ENCODE measurements at places on chromosomes 4 and X.

DNA sequence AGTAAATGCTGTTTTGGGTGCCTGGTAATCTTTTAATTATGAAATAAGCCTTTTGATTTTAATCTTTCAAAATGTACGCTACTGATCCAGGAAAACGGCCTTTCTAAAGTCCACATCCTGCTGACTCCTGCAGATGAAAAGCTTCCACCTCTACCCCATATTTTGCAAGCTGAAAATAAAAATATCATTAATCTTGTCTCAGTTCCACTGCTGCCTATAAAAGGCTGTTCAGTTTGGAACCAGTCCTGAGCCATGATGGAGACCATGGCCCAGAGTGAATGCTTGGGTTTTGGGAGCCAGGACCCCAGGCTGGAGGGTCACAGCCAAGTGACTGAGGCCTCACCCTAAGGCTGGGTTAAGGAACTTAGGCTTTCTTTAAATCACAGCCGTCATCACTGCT is 110.8 kb downstream of the AFF1 start:
- no peak for DNase-seq

DNA sequence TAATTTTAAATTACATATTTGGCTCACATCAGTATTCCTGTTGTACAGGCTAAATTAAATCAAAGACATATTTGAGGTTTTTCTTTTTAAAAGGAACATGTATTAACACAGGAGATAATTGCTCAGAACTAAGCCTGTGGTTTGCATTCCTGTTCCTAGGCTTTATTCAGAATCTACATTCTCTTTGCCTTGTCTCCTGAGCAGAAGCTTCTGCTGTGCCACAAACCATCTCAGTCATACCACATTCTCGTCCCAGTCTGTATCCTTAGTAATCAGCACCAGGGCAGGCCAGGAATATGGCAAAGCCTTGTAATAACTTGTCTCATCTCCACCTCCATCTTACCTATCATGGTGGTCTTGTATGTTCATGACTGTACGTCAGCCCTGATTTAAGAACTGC is 162.8 kb downstream of the ARHGAP24 start:
- no peak for DNase-seq

DNA sequence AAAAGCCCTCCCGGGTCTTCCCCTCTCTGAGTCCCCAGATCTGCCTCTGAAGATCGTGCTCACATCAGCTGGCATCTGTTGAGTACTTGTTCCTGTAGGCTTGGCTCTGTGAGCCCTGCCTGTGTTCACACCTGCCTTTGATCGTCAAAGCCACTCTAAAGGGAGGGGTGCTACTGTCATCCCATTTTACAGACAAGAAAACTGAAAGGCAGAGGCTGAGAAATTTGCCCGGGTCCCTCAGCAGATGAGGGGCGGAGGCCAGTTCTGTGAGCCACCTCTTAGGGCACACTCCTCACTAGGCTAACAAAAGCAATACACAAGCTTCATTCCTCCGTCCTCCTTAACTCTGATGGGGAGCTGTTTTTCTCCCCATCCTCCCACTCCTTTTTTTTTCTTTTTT is 655 bp downstream of the CYTL1 start:
- DNase-seq, result no peak

DNA sequence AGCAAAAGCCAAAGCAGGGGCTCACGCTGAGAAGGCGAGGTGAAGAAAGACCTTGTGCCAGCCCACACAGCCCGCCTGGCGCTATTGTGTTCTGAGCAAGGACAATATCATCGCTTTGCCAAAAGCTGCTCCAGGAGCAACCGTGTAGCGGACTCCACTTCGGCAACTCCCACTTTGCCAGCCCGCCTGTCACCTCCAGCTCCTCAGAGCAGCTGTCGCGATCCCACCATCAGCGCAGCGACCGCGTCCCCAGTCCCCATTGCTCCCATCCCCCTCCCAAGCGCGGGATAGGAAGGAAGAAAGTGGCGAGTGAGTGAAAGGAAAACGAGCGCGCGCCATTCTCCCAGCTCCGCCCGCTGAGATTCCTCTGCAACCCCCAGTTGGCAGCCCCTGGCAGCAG is 759 bp downstream of the ZC4H2 start:
- peak; percentile 1 for DNase-seq

DNA sequence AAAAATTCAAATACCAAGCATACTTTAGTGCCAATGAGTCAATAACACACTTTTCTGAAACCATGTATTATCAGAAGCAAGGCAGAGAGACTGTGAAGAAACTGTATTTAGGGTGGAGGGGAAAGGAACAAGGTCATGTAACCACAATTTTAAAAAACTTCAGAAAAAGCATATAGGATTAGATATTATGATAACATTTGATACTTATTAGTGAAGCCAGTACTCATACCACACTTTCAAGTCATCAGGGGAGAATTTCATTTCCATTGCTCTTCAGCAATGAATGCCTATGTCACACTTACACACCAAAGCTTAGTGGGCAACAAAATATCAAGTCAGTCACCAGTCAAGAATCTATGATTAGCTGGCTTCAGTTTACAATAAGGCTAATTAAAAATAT is 602.2 kb downstream of the IL15 start:
- DNase-seq, result no peak

GRCh38 chrX:151039351-151039750 is 56.2 kb downstream of the HMGB3 start:
- no peak for DNase-seq

- peak; percentile 38 for DNase-seq
These were observed 94.1 kb upstream of the GPR50 start for GRCh38 chrX:151082077-151082948.

GRCh38 chrX:72396117-72396516 is 90.4 kb upstream of the CITED1 start:
- DNase-seq, result no peak

DNA sequence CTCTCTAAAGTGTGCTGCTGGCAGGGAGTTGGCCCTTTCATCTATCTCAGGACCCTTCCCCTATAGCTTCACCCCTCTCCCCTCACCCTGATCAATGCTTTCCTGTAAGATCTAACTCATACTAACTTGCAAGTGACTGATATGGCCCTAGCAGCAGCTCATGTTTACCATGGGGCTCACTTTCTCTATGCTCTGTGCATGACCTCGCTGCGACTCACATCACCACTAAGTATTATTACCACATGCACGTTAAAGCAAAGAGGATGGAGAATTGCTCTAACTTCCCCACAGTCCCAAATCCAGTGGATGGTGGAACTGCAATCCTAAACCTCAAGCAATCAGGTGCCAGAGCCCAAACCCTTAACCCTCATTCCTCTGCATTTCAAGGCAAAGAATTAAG is 626.6 kb downstream of the MID1IP1 start:
- DNase-seq, result no peak

DNA sequence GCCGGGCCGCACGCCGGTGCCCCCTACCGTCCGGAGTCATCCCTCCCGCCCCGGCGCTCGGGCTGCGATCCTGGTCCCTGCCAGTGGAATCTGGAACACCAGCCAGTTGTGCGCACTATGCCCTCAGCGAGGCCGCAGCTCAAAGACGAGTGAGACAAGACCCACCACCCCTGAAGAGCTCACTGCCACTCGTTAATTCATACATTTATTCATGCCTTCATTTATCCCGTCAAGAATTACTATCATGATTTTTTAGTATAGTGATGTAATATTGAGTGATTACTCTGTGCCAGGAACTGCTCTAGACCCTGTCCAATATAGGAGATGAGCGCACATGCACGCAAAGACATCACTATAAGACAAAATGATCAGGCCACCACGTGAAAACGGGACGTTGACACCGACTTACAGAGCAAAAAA is 247 bp upstream of the PPA2 start:
- peak; percentile 73 for DNase-seq

- no peak for DNase-seq
These were observed 400.2 kb downstream of the MID1IP1 start for GRCh38 chrX:39201305-39201990.

- peak; percentile 41 for DNase-seq
These were observed 54.2 kb downstream of the TMA16 start for GRCh38 chr4:163548481-163549243.

GRCh38 chr4:100746141-100746739 is 228.4 kb upstream of the EMCN start:
- DNase-seq, result no peak

DNA sequence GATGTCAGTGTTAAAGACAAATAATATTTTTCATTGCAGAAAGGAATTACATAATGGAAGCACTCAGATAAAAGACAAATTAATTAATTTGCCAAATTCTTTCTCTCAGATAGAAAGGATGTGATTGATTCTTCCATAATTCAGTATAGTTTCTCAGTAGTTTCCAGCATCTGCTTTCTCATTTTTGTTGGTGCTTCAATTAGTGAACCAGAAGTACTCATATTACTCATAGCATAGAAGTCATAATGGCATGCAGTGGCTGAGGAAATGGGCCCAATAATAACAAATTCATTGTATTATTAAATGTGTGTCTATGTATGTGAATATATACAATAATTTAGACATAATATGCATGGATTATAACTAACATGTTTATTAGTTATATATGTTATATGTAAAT is 393.3 kb upstream of the TRAM1L1 start:
- DNase-seq, result no peak

GRCh38 chrX:107736781-107737531 is 38.6 kb downstream of the TSC22D3 start:
- no peak for DNase-seq

DNA sequence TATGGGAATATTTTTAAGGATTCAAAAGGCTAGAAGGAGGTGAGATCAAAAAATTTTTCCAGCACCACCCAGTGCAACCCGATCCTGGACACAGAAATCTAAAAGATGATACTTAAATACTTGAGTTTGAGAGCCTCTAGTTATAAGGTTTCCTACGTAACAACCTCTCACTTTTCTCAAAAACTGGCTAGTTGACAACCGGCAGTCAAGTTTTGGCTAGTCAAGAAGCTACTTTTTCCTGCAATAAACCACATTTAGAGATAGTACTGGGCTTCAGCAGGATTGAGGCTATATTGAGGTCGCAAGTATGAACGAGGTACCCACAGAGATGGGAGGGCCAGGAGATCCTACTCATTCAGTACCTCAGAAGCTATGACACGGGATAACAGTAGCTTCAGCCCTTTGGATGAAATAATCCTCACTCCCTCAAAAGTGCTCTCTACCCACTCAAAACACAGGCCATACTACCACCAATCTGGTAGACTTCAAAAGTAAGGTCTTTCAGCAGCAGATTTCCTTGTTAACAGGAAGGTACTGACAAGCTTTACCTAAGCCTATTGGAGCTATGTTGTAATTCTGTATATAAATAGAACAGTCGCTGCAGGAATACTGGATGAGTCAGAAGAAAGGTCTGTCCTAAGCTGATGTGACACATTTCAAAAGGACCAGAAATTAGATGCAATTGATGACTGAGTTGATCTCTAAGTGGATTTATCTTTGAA is 1.5 kb upstream of the TSPAN5 start:
- DNase-seq, result no peak

- no peak for DNase-seq
These were observed at the start of gene EVC for GRCh38 chr4:5710961-5711478. TSS of gene EVC (plus strand) at chr4:5711201. CDS start at chr4:5711381, 180 bp downstream.
